ENCODE measurements at places on chromosomes 7 and 10.

DNA sequence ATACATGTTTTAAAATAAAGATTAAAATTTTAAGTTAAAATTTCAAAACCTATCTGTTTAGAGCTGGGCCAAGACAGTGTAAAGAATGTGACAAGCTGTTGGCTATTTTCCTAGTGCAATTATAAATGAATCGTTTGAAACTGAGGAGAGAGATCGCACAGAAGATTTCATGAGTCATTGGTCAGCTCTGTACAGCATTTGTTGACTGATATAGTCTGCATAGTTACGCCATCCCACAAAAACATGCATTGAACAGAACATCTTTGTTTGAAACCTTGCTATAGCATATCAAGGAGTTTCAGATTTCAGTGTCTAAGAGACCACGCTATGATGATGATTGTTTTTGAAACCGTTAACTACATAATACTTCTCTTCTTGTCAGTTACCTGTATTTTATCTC lies 1.3 kb upstream of the C10orf67 start:
- no peak for DNase-seq

- DNase-seq = no peak
Observed at GRCh38 chr10:90959826-90960225, 38.9 kb upstream of the ANKRD1 start.

DNA sequence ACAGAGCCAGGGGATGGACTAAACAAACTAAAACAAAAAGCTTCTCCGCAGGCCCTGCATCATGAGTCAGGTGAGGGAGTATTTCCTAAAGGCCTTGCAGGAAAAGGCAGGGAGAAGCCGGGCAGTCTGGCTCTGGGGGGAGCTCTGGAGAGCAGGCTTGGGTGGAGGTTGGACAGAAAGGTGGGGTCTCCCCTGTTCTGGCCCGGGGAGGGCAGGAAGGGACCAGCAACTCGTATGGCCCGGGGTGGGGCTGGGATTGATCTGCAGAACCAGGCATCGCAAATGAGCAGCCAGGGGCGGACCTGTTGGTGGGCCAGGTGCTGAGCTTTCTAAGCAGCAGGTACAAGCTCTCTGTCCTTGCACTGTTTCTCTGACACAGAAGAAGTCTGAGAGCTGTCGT lies 235.2 kb downstream of the TCERG1L start:
- peak; percentile 31 for DNase-seq

DNA sequence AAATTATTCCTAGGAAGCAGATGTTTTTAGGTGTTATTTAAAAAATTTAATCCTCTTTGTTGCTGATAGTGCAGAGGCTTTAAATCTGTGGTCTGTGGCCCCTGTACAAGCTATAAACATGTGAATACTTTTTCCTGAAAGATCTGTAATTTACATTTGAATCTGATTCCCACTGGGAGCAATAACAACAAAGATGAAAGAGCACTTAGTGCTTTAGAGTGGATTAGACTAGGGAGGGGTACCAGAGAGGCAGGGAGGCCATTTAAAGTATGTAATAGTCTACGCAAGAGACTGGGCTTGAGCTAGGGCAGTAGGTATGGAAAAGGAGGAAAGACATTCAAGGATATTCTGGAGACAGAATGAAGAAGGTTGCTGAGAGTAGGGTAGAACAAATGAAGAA lies 19.1 kb downstream of the BTRC start:
- no peak for DNase-seq

- peak; percentile 27 for DNase-seq
Observed at GRCh38 chr7:47482013-47482875, 99.7 kb downstream of the TNS3 start.

GRCh38 chr10:28530751-28531150 lies 2.2 kb upstream of the WAC start:
- DNase-seq = no peak

Measured in Right ventricle myocardium inferior (tissue), 1 donor.